ENCODE measurements at places on chromosomes 7 and 10.

DNA sequence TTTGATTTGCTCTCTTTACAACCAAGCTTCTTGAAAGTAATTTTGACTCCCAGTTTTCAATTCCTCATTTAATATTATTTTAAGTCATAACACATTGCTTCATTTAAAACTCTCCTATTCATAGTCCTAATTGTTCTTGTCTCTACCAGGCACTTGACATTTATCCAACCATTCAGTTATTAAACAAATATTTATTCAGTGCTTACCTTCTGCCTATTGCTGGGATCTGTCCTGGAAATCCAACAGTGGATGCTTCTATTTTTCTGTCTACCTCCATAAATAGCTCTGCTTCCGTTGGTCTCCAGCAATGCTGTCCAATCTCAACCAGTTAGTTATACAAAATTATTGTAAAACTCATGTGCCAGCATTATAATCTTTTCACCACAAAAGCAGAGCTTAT is 615.1 kb downstream of the ZWINT start:
- DNase-seq: no peak

- no peak for DNase-seq
Observed at GRCh38 chr10:124656541-124656940, 87.6 kb downstream of the FAM53B start.

DNA sequence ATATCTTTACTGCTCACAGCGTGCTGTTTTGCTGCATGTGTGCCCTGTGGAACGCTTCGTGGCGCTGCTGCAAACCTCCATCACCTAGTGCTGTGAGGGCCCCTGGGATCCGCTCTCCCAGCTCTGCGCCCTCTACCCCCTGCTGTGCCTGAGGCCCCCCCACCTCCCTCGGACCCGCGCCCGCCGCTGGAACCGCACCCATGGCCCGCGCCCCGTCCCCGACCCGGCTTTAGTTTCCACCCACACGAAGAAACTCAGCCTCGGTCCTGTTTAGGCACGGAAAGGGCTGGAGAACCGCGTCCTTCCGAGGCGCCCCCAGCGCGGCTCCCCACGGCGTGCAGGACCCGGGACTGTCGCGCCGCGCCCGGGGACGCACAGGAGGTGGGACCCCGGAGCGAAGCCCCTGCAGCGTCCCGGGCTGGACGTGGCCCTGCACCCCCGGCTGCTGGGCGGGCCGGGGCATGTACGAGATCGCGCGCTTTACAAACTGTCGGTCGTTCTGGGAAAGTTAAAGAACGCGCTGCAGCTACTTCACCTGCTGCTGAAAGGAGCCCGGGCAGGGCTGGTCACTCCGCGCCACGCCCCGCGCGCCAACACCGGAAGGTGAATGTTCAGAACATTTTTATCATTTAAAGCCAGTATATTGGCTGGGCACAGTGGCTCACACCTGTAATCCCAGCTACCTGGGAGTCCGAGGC is 54.3 kb downstream of the BMS1 start:
- no peak for DNase-seq

GRCh38 chr10:132497063-132497680 is 40.4 kb upstream of the INPP5A start:
- no peak for DNase-seq

GRCh38 chr7:99778880-99779279 is 5.1 kb downstream of the CYP3A4 start:
- no peak for DNase-seq

DNA sequence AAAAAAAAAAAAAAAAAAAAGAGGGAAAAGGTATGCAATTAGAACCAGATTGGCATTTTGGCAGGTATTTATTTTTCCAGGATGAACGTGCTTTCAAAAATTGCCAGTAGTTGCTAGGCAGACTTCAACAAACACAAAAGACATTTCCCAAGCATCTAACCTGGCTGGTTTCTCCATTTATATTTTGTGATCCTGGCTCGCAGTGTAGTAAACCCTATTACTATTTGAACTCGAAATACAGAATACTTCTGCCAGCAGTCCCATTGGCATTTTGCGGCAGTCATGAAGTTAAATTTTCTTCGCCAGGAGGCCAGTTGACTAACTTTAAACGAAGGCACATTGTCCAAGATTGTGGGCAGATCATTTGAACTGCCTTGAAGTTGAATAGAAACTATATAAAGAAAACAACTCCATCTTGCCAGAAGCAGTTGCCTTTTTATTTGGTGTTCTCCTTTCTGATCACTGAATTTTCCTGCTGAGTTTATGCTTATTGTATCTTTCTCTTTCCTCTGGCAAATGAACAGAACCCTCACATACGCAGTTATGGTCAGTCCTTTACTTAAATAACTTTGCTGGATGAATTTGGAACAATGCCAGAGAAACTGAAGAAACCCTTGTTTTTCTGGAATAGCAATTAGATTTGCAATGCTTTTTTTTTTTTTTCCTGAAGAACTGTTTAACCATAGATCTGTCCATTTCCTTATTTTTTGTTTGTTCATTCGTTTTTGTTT is 132.9 kb downstream of the BICC1 start:
- DNase-seq: no peak

DNA sequence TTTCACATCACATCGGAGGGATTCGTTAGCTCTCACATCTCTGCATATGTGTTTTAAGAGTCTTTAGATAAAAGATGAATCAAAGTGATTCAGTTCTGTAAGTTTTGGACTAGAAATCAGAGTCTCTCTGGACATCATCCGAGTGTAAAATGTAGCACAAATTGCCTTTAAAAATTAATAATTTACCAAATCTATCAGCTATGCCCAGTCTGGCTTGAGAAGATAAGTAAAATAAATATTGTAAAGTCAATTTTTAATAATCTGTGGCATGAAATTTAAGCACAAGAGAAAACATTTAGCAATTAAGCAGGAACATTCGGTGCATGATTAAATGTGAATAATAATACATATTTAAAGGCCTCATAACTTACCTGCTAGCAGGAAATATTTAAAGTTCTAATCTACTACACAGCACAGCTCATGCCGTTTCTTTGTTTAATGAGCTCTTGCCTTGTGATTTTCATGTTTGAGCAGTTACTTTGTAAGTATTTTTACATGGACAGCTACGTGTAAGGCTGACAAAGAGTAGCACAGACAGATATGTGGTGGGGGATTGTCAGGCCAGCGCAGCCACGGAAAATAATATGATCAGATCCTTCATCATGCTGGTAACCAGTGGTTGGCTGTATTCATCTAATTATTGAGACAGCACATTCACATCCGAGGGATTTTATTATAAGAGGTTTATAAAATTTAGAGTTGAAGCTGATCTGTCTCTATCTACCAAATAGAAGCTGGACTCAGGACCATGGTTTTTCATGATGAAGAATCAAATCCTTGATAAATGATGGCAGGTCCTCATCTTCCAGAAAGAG is 317.3 kb downstream of the ADARB2 start:
- no peak for DNase-seq

- no peak for DNase-seq
Observed at GRCh38 chr7:143463556-143463955, 14.1 kb upstream of the TAS2R41 start.

- DNase-seq: no peak
Observed at GRCh38 chr7:2926896-2927405, 82.8 kb upstream of the GNA12 start.

DNA sequence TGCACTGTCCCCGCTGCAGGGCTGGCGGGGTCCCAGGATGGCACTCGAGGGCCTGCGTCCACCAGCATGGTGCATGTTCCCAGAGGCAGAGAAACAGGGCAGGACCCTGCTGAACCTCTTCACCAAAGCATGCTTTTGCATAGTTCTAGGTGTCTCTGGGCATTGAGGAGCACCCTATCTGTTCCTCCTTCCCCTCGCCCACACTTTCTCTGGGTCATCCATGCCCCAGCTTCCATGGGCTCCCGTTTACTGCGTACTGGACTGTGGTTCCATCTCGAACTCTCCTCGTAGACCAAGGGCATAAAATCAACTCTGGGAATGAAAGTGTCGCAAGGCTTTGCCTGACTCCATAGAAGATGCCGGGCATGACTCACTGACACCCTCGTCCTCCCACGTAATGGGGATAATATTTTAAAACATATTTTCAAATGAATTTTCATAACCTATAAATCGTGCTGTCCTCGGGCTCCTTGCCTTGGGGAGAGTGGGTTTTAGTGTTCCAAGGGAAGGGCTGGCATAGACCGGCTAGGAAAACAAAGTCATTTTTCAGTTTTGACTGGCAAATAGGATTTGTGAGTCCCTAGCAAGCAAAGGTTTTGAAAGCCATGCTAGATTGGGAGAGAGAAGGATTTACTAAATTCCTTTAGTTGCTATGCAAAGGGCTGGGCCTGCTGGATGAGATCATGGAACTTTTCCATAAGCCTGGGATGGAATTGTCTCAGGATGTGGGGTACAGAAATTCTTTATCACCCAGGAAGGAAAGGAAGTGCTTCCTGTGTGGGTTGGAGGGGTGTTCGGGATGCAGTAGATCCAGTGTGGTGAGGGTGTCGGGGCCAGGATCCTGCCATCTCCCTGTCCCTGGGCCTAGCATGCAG is 498.7 kb upstream of the MKI67 start:
- DNase-seq: no peak

- no peak for DNase-seq
Observed at GRCh38 chr7:148156233-148156632, 434.3 kb upstream of the C7orf33 start.

GRCh38 chr7:16299853-16300252 is 121.5 kb downstream of the CRPPA start:
- DNase-seq: no peak

DNA sequence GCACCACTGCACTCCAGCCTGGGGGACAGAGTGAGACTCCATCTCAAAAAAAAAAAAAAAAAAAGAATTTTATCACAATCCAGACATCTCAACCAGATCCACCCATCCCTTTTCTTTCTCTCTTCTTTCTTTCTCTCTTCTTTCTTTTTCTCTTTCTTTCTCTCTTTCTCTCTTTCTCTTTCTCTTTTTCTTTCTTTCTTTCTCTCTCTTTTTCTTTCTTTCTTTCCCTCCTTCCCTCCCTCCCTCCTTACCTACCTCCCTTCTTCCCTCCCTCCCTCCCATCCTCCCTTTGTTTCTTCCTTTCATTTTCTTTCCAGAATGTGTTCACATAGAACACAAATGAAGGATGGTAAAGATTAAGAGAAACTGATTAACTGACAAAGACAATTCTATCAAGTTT is 18.1 kb upstream of the HOXA13 start:
- DNase-seq: no peak
